Stimulated activated CD4-positive, alpha-beta T cell treated with anti-CD3 and anti-CD28 coated beads, TNF-alpha, amount 100 ng/mL, for 1 hour (primary cell): ENCODE measurements at places on chromosomes 6 and 20.

DNA sequence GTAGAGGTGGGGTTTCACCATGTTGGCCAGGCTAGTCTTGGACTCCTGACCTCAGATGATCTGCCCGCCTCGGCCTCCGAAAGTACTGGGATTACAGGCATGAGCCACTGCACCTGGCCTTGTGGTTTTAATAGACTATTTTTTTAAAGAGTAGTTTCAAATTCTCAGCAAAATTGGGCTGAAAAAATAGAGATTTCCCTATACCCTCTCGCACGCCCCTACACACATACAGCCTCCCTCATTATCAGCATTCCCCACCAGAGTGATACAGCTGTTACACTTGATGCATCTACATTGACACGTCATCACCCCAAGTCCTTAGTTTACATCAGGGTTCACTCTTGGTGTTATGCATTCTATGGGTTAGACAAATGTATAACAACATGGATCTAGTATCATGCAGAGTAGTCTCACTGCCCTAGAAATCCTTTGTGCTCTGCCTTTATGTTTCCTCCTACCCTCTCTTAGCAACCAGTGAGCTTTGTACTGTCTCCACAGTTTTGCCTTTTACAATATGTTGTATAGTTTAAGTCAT is 103.6 kb downstream of the CDYL start:
- DNase-seq, result no peak

DNA sequence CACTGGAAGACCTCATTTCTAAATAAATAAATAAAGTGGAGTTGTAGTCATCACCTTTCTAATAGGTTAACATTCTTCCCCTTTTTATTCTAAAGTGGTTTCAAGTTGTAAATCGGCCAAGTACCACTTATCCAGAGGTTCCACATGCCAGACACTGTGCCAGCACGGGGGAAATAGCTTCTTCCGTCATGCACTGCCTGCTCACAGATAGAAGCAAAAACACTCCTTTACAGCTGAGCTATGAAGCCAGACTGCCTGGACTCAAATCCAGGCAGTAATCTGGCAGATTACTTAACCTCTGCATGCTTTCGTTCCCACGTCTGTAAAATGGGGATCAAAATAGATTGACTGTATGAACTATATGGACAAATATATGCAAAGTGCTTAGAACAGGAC is 17.2 kb upstream of the SCML4 start:
- no peak for DNase-seq

DNA sequence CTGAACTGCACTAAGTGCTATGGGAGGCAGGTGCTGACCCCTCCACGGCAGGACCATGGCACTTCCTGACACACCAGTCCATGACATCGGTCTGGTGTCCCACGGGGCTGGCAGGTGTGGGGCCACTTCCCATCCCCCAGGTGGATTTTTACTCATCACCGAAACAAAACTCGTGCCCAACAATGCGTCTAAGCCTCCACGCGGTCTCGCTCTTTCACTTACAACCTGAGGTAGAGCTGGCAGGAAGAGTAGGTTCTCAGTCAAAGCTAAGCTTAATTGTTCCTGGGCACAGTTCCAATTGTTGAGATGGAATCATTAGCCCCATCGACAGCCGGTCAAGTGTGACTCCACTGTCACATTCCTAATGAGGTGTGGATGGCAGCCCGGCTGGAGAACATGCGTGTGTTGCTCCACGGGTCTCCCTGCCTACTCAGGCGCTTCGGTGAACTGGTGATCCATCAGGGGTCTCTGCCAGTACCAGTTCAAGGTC is 125.7 kb downstream of the SLC23A2 start:
- DNase-seq, result no peak

GRCh38 chr20:44302026-44302669 is 8.9 kb downstream of the FITM2 start:
- DNase-seq, result no peak

DNA sequence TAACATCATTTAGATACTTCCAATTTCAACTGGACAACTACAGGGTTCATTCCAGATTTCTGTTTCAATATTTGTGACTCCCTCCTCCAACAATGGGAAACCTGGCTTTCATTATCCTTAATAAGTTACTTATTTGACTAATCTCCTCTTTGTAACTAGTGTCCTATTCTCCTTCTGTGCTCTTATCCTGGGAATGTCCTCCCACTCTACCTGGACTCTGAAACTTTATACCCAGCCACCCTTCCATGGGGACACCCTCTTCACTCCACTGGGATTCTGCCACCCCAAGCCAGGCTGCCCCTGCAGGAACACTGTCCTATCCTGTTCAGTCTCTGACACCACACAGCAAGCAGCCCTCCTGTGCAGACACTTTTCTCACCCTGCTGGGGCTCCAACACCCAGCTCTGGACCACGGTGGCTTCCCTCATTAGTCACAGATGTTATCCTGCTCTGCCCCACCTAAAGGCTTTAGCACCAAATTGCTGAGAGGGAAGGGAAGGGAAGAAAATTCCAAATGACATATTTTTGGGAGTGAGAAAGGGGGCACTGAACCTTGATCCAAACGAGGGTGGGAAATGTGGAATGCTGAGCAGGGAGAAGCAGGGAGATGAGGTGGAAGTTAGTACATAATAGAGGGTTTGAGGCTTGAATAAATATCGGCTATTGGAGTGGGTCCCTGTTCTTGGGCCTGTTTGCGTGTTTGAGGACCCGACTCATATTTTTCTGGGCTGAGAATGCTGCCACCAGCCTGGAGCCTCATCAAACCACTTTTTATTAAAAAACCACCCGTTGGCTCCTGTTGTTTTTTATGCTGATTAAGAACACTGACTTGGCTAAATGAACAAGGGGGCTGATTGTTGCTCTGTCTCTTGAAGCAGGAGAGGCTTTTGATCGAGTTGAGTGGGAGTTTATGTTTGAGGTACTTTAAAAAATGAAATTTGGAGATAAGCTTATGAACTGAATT is 54.0 kb upstream of the AKIRIN2 start:
- no peak for DNase-seq

DNA sequence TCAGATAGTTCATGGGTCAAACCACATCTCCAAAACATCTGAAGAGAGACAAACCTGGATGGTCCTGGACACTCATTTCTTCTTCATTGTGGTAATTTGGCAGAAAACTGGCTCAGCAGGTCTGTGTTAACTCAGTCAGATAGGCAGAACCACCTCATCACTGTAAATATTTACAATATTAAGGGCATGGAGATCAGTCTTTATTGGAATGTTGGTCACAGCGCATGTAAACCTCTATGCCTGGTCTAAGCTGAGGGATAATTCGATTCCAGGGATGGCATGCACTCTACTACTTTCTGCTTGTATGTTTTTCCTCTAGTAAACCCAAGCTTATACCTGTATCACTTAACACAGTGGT is 4.0 kb upstream of the TBC1D7 start:
- DNase-seq, result no peak

GRCh38 chr6:17415321-17415720 is 21.9 kb downstream of the CAP2 start:
- no peak for DNase-seq
